H1 (cell line): ENCODE measurements at places on chromosomes 3 and 15.

DNA sequence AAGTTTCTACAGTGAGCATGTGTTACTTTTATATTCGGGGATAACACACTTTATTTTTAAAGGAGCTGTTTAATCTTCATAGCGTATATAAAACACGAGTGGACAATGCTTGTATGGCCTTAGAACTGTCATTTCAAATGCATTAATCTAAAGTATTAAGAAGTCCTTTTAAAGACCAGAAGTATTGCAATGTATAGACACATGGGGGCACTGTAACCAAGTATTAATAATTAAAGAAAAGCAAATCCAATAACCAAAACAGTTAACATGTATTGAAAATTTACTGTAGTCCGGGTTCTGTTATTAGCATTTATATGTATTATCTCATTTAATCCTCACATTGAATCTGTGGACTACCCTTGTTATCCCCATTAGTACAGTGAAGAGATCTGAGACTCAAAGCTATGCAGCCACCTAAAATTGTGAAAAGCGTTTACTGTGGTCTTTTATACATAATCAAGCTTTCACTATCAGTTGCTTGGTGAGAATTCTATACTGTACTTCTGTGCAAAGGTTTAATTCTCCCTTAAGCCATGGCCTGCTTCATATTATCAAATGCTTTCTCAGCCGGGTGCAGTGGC is 10.1 kb downstream of the ARL14 start:
- DNase-seq, result no peak

DNA sequence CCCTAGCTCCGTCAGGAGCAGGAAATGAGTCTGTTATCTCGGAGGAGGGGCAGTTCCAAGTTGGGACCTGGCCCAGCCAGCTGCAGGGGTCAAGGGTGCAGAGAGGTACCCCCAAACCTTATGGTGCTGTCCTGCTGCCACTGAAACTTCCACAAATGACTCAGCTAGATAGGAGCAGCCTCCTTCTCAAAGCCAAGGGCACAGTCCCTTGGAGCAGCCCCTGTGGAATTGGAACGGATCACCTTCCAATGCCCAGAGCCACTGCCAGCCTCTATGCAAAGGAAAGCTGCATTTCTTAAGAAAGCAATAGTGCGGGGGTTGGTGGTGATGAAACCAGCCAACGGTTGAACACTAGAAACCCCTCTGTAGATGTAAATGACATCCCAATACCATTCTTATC is 19.6 kb upstream of the LRRK1 start:
- DNase-seq, result no peak

DNA sequence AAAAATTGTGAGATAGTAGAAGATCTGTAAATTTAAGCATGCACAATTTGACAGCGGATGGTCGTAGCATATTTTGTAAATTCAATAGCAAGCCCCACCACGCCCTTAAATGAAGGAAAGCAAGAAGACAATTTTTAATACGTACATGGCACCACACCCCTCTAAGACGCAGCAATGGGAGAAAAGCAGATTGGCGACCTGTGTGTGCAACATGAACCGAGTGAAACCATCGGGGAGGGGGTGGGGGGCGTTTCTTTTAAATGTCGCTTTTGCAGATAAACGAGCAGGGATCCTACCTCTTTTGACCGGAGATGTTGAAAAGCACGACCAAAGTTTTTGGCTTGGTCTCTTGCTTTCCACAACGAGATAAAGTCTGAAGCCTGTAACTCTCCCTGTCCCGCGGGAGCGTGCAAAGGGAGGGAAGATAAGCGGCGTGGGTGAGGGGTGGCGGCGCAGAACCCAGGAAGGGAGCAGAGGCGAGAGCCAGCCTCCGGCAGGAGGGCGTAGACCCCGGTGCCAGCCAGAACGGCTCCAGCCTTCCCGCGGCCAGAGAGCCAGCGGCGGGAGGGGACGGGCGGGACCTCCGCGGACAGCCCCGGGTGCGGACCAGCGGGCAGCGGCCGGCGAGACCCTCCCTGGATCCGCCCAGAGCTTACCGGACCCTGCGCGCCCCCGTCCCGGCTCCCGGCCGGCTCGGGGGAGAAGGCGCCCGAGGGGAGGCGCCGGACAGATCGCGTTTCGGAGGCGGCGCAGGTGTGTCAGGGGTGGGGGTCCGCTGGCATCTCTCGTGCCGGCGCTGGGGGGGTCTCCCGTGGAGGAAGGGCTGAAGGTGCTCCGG is at the start of gene CHL1:
Gene CHL1, plus strand, starts transcription at position 453 of the 838 bp plus-strand sequence. CDS start 123,014 bp downstream, outside the sequence.
- no peak for DNase-seq

DNA sequence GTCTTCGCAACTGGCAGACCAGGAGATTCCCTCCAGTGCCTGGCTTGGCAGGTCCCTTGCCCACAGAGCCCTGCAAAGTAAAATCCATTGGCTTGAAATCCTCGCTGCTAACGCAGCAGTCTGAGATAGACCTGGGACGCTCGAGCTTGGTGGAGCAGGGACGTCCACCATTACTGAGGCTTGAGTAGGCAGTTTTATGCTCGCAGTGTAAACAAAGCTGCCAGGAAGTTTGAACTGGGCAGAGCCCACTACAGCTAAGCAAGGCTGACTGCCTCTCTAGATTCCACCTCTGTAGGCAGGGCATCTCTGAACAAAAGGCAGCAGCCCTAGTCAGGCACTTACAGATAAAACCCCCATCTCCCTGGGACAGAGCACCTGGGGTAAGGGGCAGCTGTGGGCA is 205.0 kb upstream of the MME start:
- DNase-seq, result no peak

DNA sequence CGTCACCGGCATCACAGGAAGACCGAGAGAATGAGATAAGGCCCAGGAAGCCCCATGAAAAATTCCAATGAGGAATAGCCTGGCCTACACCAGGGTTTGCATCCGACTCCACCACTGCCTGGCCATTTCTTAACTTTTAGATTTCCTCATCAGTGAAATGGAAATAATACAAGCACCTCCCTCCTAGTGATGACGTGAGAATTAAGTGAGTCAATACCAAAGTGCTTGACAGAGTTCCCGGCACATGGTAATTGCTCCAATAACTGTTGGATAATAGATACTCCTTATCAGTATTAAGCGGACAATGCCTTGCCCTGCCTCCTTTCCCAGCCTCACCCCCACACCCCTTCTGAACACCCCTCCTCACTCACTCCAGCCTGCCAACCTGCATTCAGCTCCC is 105.4 kb downstream of the TLE3 start:
- no peak for DNase-seq

- DNase-seq, result no peak
Measured at GRCh38 chr15:73628976-73629797, 4.0 kb downstream of the NPTN start.

DNA sequence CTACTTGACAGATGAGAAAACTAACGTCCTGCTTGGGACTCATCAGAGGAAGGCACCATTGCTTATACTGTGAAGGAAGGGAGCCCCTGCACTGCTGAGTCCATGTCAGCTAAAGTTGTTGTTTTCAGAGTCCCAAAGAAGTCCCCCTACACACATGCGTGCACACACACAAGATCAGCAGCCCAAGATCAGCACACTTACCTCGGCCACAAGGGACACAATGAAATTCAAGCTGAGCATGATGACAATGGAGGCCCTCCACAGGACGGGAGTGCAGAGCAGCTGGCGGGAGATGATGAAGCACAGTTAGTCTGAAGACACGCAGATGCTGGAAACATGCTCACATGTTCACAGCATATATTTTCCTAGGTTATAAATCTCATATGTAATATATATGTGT is 28.6 kb upstream of the ATP13A5 start:
- peak; percentile 44 for DNase-seq

GRCh38 chr3:13420045-13420830 is at the start of gene NUP210:
Gene NUP210 (minus strand): TSS chr3:13420322. CDS start chr3:13420226, 96 bp downstream.
- peak; percentile 79 for DNase-seq

DNA sequence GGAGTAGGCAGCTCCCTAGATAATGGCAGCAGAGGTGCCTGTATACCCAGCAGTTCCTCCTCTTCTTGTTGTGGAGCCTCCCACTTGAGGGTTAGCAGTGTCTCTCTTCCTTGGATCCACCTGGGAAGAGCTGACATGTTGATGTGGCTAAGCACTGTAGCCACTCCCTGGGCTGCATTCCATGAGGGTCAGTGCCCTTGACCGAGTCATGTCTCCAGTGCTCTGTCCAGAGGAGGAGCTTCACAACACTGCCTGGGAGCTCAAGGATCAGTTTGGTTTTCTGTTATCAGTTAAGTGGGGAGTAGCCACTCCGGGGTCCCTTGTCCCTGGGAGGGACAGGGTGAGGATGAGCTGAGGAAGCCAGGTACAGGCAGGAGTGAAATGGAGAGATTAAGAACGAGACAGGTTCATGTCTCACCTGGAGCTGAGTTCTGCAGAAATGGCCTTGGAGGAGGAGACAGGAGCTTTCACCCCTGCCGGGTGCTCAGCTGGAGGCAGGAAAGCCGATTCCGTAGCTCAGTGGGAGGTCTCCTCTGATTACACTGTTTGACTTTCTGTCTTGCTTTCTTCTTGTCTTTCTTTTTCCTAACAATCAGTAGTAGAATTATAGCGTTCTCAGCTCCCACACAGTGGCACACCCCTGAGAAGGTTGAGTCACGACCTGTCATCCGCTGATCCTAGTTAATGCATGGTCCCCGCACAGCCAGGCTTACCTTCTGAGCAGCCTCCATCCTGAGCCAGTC is 57.9 kb upstream of the SEC22A start:
- DNase-seq, result peak; percentile 38

- DNase-seq, result no peak
Measured at GRCh38 chr3:8954938-8955763, 8.1 kb downstream of the RAD18 start.

DNA sequence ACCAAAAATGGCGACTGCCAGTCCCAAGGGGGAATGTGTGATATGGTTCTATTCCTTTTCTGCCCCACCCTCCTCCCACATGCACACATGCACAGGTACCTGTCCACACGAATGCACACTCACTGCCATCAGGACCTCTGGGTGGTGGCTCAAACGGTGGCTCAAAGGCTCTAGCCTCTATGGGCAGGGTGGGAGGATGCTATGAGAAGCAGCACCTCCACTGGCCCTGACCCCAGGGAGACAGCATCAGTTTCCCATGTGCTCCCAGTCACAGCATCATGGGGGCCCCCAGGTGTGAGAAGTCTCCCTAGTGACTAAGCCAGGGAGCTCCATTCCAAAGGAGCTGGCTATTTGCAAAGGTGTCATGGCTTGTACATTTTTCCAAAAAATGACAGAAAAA is 15.9 kb downstream of the SEMA3G start:
- DNase-seq, result no peak

GRCh38 chr3:131491775-131492174 is 11.0 kb downstream of the MRPL3 start:
- no peak for DNase-seq

- DNase-seq, result peak; percentile 48
Measured at GRCh38 chr15:68313501-68314410, 36.2 kb downstream of the FEM1B start.

- DNase-seq, result no peak
Measured at GRCh38 chr3:28949580-28949979, 331.3 kb upstream of the RBMS3 start.

DNA sequence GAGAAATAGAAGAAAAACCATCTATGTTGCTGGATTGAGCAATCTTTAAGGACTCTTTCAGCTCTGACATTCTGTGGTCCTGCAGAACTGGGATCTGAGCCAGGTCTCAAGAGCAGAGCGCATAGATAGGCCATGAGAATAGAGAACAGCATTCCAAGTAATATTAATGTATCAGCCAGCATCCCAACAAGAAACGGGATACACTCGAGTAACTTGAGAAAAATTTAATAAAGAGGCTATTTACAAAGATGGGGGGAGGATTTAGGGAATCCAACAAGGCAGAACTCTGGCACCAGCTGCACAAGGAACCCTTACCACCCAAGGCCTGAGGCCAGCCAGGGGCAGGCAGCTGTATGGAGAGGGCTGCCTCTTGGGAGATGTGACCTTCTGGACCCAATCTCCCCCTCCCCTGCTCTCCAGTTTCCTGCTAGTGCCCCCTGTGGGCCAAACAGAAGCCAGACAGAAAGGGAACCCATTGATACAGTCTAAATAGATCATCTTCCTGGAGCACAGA is 8.2 kb downstream of the TMOD2 start:
- peak; percentile 52 for DNase-seq

DNA sequence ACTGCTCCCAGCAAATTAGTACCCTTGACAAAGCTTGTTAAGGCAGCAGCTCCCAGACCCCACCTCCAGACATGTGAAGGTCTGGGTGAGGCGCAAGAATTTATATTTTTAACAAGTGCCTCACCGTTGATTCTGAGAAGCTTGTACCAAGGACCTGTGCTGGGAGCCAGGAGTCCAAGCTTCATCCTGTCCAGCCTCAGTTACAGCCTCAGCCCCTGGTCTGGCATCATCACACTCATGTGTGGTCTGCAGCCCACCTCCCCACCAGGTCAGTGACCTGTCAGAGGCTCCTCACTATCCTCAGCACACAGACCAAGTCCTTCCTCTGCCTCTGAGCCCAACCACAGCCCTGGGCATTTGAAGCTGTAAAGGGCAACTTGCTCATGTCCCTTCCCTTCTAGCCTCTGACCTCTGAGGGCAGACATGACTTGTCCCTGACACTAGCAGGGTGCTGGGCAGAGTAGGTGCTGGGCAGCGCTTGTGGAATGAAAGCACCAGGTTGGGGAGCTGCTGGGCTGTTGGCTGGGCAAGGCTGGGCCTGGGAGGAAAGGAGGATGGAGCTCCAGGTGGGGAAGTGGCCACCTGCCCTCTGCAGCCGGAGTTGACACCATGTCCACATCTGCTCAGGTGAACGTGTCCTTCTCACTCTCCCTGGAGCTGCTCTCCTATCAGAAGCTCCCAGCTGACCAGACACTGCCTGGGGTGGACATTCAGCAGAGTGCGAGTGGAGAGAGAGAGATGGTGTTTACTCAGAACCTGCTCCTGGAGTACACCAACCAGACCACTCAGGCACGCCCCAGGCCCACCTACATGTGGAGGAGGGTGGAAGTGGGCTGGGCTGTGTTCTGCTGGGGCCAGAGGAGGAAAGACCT is 16.9 kb downstream of the ACAA1 start:
- no peak for DNase-seq

DNA sequence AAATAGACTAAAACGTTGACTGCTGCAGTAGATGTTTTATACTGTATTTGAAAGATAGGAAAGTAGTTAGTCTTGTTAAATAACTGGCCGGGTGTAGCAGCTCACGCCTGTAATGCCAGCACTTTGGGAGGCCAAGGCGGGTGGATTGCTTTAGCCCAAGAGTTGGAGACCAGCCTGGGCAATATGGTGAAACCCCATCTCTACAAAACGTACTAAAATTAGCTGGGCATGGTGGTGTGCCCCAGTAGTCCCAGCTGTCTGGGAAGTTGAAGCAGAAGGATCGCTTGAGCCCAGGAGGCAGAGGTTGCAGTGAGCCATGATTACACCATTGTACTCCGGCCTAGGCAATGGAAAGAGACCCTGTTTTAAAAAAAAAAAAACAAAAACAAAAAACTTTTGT is 60.5 kb upstream of the ULK4 start:
- DNase-seq, result no peak

DNA sequence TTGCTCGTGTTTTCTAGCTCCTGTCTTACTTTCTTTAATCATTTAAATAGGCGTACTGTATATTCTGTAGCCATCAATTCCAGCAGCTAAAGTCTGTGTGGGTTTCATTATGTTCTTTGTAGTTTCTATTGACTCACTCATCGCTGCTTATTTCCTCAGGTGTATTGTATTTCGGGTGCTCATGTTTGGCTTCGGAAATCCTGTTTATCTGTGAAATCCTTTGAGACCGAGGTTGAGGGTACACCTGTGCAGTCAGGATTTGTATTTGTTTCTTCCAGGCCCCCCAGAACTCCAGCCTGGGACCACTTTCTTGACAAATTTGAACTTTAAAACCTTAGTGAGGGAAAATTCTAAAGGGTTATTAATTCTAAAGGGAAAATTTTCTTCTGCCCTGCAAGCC is 2.0 kb upstream of the PAK2 start:
- no peak for DNase-seq
